ENCODE measurements at places on chromosomes 16 and 17.

- ATAC-seq = no peak
Observed at GRCh38 chr16:50814541-50814940, 72.7 kb downstream of the CYLD start.

GRCh38 chr17:75589919-75590303 lies 2.3 kb downstream of the MYO15B start:
- ATAC-seq = no peak

DNA sequence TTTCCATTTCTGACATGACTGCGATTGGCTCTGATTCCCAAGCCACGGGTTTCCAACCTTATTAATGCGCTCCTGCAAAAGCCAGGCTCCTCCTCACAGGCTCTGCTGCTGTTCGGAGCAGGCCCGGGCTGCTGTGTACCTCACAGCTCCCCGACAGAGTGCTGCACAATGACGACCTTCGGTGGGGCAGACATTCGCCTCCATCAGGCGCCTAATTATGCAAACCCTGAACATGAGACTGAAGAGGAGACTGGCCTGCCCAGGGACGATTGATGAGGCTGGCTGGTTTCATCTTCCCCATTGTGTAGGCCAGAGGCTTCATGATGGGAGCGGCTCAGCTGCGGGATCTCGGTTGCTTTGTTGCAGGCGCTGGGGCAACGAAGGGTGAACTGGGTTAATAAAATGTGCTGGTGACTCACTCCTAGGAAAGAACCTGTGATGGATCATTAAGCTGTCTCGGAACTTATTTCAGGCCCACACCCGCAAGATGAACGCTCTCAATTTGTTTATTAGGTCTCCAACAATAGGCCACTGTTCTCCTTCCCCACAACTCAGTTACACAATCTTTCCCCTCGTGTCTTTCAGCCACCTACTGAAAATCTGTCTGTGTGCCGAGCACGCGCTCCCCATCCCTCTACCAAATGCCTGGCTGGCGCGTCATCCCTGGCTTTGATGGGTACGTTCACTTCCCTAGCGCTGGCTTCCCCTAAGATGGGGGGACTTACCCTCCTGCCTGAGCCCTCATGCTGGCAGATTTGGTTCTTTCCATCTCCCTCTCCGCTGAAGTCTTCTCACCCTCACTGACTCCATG lies 27.2 kb upstream of the TOB1 start:
- no peak for ATAC-seq

DNA sequence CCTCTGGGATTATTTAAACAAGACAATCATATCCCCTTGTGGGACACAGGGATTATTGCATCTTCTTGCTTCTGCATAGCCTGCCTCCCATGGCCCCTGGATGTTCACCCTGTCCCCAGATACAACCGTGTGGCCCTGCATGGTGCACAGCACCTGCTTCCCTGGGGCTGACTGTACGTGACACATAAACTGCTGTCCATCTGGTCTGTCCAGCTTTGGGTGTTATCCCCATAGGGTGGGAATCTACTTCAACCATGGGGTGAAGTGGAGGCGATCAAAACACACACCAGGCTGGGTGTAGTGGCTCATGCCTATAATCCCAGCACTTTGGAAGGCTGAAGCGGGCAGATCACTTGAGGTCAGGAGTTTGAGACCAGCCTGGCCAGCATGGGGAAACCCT lies 138.8 kb downstream of the XYLT1 start:
- ATAC-seq = no peak

- no peak for ATAC-seq
Observed at GRCh38 chr17:8022360-8023003, 16.4 kb upstream of the ALOX15B start.

DNA sequence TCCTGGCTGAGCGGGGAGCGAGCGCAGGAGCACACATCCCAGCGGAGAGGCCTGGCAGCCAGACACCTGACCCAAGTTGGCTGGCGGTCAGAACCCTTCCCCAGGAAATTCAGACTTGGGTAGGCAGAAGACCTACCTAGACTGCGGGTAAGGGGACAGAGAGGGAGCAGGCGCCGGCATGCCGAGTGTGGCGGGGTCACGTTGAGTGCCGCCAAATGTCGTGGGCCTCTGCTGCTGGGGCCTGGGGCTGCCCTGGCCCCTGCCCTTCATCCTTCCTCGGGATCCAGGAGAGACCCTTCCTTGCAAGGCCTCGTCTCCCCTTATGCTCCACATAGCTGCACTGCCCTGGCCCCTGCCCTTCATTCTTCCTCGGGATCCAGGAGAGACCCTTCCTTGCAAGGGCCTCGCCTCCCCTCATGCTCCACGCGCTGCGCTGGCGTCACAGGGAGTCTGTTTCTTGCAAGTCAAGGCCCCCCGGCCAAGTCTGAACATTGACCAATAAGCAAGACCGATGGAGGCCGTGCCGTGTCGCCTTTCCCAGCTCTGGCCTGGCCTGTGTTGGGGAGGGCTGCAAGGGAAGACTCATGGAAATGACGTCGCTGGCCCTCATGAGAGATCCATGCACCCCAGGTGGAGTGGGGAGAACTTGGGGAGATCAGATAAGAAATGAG lies 47.8 kb downstream of the MGAT5B start:
- no peak for ATAC-seq

- no peak for ATAC-seq
Observed at GRCh38 chr17:40179923-40180659, 2.8 kb downstream of the RAPGEFL1 start.

DNA sequence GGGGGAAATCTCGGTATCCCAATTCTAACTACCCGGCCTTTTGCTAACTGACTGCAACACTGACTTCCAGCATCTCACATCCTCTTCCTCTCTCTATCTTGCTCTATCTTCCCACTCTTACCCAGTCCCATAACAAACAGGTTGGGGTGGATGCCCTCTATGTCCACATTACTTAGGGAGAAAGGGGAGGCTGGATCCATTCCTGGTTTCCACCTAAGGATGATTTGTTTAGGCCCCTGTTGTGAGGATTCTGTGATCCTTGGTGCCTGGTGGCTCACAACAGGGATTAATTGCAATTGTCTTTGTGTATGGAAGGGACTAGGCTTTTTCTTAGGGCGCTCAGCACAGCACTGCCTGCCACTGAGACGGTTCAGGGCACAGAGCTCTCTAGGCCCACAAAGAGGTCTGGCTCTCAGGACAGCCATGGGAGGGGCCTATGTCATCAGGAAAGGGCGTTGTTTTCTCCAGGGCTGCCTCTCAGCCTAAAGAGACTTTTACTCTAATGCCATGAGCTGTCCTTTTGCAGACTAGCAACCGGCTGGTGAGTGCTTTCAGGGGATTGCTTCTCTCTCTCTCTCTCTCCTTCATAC lies 612.1 kb upstream of the SALL1 start:
- ATAC-seq = no peak

- no peak for ATAC-seq
Observed at GRCh38 chr17:5364696-5365095, 54.8 kb downstream of the NUP88 start.

GRCh38 chr16:4987580-4988374 lies 29.6 kb downstream of the SEC14L5 start:
- ATAC-seq = no peak

GRCh38 chr16:85484347-85485300 lies 128.5 kb upstream of the GSE1 start:
- no peak for ATAC-seq
